ENCODE measurements at places on chromosomes 7 and 10.
A peak's percentile ranks its signal among the peaks of the same experiment; 100 is the strongest.

- DNase-seq: no peak
Measured at GRCh38 chr7:34133983-34134782, 228.8 kb downstream of the BMPER start.

GRCh38 chr7:107768263-107768662, 24.3 kb downstream of the CBLL1 start:
- no peak for DNase-seq

- DNase-seq: no peak
Measured at GRCh38 chr7:46764100-46764936, 817.6 kb downstream of the TNS3 start.

DNA sequence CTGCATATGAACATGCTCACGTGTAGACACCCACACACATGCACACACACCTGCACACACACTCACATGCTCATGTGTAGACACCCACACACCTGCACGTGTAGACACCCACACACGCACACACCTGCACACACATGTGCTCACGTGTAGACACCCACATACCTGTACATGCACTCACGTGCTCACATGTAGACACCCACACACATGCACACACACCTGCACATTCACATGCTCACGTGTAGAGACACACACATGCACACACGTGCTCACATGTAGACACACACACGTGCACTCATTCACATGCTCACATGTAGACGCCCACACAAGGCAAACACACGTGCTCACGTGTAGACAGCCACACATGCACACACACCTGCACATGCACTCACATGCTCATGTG, 275.8 kb downstream of the PTPRN2 start:
- no peak for DNase-seq

- no peak for DNase-seq
Measured at GRCh38 chr7:55044791-55045190, 26.0 kb downstream of the EGFR start.

- DNase-seq: no peak
Measured at GRCh38 chr10:119893074-119893473, 544 bp downstream of the SEC23IP start.

DNA sequence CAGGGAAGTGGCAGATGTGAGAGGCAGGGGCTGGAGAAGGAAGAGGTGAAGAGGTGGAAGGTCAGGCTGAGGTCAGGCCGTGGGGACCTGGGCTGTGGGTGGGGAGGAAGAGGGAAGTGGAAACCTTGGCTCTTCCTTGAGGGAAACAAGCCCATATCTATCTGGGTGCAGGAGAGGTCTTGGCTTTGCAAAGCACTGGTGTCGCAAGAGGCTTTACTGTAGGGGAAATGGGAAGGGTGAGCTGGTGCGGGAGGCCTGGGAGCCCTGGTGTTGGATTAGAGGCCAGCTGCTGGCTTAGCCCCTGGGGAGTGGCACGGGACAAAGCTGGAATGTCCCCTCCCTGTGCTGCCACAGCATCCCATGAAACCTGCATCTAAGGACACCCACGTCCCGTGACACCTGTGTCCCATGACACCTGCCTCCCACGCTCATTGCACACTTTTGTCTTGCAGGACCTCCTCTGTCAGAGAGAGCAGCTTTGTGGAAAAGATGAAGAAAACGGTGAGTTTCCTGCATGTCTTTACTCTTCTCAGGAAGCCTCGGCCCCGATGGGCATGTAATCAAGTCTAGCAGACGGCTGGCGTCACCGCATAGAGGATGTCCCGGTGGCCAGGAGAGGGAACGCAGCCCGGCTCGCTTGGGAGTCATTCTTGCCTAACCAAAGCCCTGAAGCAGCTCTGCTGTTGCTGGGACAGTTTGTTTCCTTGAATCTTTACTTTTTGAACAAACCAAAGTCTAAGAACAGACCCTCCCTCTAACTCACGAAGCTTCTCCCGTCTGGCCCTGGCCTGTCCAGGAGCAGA, 22.2 kb downstream of the TMEM120A start:
- DNase-seq: no peak

- DNase-seq: peak; percentile 18
Measured at GRCh38 chr10:124403548-124403947, 15.2 kb downstream of the OAT start.

DNA sequence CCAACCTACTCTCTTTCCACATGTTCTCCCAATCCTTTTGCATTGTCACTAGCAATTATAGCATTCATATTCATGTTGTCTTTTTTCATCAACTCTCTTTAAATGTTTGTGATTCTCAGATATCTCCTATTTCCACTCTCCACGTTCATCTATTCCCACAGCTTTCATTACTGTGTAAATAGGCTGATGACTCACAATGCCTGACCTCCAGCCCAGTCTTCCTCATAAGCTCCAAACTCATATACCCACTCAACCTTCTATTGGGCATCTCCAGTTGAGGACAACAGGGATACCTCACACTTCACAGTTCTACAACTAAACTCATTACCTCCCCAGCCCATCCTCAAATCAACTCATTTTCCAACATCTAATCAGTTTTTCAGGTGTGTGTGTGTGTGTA, 194.1 kb downstream of the DGKI start:
- no peak for DNase-seq

DNA sequence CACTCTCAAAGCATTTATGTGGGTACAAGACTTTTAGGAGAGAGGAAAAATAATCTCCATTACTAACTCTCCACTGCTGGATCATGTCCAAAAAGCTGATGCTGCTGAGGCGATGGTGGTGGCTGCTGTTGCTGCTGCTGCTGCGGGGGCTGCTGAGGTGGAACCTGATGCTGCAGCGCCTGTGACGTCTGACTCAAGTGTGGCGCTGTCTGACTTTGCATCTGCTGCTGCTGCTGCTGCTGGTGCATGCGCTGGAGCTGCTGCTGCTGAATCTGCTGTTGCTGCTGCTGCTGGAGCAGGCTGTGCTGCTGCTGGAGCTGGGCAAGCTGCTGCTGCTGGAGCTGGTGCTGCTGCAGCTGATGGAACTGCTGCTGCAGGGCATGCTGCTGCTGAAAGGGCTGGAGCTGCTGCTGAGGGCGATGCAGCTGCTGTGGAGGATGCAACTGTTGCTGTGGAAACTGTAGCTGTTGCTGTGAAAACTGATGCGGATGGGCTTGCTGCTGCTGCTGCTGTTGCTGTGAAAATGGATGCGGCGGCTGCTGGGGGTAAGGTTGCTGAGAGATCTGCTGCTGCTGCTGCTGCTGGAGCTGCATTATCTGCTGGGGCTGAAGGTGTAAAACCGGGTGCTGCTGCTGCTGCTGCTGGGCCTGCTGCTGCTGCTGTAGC, 34.5 kb downstream of the PAXIP1 start:
- no peak for DNase-seq

- no peak for DNase-seq
Measured at GRCh38 chr7:126953461-126953860, 299.3 kb downstream of the GRM8 start.

DNA sequence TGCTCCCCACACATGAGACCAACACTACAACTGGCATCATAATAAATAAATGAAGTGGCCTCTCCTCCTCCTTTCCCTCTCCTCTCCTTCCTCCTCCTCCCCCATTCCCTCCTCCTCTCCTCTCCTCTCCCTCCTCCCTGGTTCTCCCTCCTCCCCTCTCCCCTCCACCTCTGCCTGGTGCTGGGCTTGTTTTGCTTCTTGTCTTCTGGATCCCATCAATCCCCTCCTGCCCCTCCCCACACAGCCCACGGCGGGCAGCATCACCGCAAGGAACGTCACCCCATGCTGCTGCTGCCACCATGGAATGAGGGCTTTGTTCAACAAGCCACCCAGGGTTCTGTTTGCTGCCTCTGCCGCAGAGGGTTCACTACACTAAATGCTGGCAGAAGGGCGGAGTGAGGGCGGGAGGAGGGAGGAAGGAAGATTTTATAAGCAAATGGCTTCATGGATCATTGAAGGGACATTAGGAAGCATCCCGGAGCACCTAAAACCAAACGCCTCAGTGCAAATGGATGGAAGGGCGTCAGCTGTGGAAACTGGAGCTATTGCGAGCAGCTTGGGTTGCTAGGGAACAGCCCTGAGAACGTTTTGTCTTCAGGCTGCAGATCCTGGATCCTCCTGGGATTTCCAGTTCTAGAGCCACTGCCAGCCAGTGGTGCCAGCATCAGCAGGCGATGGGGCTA, 379.7 kb upstream of the ZMIZ1 start:
- DNase-seq: no peak

DNA sequence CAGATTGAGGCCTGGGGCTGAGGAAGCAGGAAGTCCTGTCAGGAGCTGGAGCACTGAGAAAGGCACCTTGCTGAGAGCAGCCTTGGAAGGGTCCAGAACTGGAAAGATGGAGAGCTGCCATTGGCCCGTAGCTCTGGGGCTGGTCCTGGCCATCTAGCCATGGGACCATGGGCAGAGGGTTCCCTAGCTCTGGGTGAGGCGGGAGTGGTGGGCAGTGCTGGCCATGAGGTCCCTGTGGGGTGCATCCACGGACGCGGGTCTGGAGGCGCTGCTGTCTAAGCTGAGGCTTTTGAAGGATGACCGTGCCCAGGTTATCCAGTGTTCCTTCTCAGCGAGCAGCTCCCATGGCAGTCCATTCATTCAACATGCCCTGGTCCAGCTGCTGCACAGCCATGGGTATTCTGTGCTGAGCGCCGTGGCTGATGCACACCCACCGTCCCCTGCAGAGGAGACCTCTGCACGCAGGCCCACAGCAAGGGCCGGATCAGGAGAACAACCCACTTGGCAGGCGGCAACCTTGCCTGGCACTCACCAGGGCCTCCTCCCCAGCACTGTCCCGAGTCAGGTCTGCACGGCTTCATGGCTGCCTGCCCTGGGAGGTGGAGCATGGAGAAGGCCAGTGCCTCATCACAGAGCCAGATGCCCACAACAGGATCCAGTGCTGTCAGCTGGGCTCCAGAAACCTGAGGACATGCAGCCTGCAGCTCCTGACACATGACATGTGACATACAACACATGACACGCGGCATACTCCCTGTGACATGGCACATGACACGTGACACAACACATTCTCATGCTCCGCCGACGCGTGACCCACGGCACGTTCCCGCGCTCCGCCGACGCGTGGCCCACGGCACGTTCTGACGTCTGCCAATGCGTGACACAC, 121.9 kb downstream of the INPP5A start:
- no peak for DNase-seq

DNA sequence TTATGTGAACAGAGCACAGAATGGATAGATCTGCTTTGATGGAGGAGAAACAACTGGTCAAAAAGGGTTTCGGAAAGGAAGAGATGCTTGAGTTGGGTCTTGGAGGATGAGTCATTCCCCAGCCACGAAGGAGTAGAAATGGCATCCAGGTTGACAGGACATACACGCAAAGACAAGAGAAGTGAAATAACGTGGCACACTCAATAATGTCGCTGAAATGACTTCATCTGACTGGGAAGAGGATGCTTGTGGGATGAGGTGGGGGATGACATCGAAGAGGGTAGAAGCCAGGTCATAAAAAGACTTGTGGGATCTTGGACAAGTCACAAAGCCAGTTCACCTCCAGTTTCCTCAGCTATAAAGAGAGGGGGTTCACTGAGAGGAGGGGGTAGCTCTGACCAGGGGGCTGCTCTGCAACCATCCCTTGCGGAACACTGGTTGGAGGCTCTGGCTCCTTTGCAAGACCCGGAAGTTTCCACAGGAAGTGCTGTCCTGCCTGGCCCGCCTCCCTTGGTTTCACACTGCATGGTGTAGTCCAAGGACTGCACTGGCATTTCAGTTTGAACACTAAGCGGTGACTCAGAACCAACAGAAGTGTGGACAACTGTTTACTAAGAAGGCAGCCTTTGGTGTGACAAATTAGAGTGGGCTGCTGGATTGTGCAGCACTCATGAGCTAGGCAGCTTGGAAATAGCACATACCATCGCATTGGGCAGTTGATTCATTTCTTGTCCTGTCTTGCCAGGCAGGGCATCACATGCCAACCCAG, 189.9 kb upstream of the ADO start:
- DNase-seq: no peak

- no peak for DNase-seq
Measured at GRCh38 chr10:100989088-100989487, 1.7 kb downstream of the TWNK start.

DNA sequence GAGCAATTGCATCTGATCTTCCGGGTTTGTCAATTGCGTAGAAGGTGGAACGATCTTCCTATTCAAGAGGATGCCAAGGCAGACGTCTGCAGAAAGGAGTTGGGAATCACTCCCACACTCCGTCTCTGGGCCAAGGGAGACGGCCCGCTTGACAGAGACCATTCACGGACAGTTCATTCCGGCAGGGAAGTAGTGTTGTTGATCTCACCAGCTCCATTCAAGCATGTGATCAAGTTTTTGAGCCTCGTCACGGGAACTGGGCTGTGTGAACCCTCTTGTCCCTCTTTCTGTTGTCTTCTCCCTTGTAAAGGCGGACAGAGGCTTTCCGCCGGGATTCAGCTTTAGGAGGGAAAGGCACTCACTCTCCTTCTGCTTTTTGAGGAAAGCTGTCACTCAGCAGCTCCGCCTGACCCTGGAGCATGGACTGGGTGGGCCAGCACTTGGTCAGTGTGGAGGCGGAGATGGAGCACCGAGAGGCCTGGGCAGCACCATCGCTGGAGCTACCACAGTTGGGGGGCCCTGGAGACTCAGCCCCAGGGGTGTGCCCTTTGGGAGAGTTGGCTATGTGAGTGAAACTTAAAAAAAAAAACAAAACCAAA, 44.9 kb downstream of the SPDYE5 start:
- no peak for DNase-seq

DNA sequence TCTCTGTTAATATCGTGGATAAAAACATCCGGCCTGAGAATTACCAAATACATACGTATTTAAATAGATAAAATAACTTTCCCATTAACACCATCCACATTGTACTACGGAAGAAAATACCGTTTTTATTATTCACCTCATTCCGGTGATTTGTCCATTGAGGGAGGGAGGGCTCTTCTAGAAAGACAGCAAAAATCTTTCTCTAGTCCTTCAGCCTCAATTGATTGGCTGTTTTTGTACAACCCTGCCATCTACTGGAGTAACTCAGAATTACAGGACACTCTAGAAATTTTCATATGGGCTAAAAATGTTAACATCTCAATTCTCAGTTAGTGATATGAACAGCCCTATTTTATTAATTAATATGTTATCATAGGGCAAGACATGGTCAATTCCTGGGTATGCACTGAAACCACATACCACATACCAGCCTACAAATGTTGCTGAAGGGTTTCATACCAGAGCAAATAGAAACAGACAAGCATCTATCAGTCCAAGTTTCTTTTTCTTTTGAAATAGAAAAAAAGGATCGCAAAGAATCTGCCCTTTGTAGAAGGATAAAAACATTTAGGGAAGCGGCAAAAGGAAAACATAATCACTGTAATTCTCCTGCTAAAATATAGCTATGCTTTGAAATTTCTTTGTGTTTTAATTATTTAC, 55.8 kb upstream of the CDCA7L start:
- no peak for DNase-seq

- no peak for DNase-seq
Measured at GRCh38 chr10:78602201-78602932, 466.4 kb upstream of the ZMIZ1 start.

DNA sequence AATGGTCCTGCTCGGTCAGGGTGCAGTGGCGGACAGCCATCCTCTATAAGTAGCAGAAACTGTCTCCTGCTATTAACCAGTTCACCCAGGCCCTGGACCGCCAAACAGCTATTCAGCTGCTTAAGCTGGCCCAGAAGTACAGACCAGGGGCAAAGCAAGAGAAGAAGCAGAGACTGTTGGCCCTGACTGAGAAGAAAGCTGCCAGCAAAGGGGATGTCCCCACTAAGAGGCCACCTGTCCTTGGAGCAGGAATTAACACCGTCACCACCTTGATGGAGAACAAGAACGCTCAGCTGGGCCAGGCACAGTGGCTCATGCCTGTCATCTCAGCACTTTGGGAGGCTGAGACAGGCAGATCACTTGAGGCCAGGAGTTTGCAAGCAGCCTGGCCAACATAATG, 5.6 kb upstream of the NSUN5 start:
- no peak for DNase-seq

GRCh38 chr7:29287366-29287765, 92.8 kb downstream of the CHN2 start:
- no peak for DNase-seq

GRCh38 chr10:83919187-83919586, 220.1 kb upstream of the GHITM start:
- no peak for DNase-seq

All from activated CD4-positive, alpha-beta T cell treated with anti-CD3 and anti-CD28 coated beads for 4 hours (primary cell).